Esophagus mucosa (tissue), 1 donor: ENCODE measurements at places on chromosomes 16 and 17. TPM values are rescaled to one million over a fixed set of nuclear protein-coding genes. Genes with fewer than 3 reads are reported as not detected.
A peak's percentile ranks its signal among the peaks of the same experiment; 100 is the strongest.

DNA sequence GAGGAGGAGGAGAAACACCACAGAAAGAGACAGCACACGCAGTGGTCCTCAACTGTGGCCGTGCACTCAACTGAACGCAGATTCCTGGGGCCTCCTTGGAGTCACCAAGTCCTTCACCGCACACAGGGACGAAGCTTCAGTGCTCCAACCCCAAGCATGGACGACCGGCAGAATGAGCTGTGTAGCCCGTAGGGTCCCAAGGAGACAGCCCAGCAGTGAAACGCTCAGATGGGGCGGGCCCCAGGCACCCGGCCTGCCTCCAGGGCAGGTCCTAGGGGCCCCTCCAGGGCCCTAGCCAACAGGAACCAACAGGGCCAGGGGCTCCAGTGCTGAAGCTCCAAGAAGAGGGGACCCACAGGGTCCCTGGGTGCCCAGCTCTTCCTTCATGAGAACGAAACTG is 13.2 kb downstream of the RAB40B start:
- peak; percentile 43 for ATAC-seq

Gene ANKS4B
- not detected for total RNA-seq

- peak; percentile 63 for ATAC-seq
These were observed 14.1 kb downstream of the NQO1 start for GRCh38 chr16:69712277-69712676.

Gene SMPD3
- 0.52 TPM for total RNA-seq

Gene FGF11
- total RNA-seq = 8.6 TPM

DNA sequence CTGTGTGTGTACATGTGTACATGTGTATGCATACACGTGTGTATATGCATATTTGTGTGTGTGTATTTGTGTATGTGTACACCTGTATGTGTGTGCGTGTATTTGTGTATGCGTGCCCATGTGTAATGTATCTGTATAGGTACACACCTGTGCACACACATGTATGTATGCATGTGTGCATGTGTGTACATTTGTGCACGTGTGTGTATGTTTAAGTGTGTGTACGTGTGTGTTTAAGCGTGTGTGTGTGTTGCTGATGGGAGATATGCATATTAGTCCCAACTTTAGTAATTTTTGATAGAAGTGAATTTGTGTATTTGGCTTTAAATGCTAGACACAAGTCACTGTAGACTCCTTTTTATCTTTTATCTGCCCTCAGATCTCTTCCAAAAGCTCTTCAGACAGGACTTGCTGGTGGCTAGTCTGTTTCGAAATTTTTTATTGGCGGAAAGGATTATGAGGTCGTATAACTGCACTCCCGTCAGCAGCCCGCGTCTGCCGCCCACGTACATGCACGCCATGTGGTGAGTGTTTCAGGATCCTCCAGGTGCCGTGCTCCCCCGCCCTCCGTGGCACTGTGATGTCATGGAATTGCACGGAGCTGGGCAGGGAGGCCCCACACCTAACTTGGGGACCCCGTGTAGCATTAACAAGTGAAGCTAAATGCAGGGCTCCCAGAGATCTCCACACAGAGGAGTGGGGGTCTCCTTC is 168.8 kb upstream of the CHMP6 start:
- no peak for ATAC-seq

Gene WNT9B
- total RNA-seq = not detected

GRCh38 chr16:46830417-46830901 is 521 bp downstream of the C16orf87 start:
- ATAC-seq = peak; percentile 48

DNA sequence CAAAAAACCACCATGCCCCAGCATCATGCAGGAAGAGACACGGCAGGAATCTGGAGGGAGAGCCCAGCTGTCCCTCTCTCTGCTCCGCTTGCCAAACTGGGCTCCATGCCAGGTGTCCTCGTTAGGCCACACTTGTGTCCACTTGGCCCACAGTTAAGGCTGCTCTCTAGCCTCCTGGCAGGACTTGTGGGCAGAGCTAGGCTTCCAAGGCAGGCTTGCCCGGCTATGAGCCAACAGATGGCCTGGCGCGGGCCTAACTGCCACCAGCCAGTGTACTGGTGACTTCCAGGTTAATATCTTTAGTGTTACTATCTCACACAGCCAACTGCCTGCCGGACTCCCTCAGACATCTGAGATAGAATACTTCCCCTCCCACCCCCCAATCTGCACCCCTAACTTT is 10.6 kb downstream of the ATP6V0D1 start:
- no peak for ATAC-seq

Gene OMG
- not detected for total RNA-seq

GRCh38 chr16:78784771-78785170 is 685.3 kb downstream of the WWOX start:
- ATAC-seq = no peak

DNA sequence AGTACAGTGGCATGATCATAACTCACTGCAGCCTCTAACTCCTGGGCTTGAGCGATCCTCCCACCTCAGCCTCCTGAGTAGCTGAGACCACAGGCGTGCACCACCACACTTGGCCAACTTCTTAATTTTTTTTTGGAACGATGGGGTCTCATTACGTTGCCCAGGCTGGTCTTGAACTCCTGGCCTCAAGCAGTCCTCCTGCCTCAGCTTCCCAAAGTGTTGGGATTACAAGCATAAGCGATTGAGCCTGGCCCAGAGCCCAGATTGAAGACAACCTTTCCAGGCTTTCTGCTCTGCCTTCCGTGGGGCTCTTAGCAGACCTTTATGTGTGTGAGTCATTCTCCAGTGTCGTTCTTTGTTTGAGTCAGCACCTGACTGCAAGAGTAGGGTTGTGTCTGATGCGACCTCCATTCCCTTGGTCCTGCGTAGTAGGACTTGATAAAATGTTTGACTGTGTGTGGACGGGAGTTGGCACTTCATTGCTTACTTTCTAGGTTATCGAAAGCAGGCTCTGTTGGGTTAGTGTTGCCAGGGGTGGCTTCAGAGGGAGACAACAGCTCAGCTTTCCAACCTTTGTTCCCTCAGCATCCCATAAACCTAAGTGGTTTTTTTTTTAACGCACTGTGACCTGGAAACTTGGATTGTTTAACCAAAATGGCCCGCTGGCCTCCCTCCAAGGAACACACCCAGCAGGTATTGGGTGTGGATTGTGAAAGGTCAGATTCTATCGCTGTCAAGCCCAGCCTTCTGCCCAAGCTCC is 26.4 kb downstream of the EEF2K start:
- ATAC-seq = peak; percentile 80

- no peak for ATAC-seq
These were observed 27.7 kb upstream of the CHMP6 start for GRCh38 chr17:80963812-80964543.

- ATAC-seq = no peak
These were observed 86.5 kb downstream of the MAP2K6 start for GRCh38 chr17:69500911-69501429.

DNA sequence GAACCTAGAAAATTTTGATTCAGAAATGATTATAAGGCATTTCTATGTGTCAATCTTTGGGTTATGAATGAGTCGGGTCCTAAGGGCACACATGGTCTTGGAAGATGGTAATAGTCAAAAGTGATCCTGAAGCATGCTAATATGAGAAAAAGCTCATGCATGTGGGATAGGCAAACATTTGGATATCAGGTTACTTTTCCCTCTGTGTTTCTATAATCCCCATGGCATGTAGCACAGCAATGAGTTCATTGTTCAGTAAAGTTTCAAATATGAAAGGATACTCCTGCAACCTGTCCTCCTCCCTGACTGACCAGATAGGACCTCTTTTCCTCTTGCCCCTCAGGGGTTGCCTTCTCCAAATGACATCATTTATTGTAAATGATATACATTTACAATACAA is 249.9 kb upstream of the MON1B start:
- no peak for ATAC-seq

GRCh38 chr16:55566432-55567175 is at the start of gene CAPNS2:
Gene CAPNS2, plus strand, starts transcription at chr16:55566684. Its CDS starts 73 bp downstream, at chr16:55566757.
- ATAC-seq = peak; percentile 82

GRCh38 chr17:40075201-40075941 is 12.6 kb downstream of the THRA start:
- peak; percentile 62 for ATAC-seq

GRCh38 chr16:9139965-9140364 is 48.5 kb downstream of the HAPSTR1 start:
- peak; percentile 61 for ATAC-seq

GRCh38 chr17:61233991-61234750 is 165.5 kb upstream of the TBX2 start:
- ATAC-seq = no peak

Gene SLC13A5
- total RNA-seq = 3.5 TPM

Gene KRTAP1-5
- total RNA-seq = not detected

DNA sequence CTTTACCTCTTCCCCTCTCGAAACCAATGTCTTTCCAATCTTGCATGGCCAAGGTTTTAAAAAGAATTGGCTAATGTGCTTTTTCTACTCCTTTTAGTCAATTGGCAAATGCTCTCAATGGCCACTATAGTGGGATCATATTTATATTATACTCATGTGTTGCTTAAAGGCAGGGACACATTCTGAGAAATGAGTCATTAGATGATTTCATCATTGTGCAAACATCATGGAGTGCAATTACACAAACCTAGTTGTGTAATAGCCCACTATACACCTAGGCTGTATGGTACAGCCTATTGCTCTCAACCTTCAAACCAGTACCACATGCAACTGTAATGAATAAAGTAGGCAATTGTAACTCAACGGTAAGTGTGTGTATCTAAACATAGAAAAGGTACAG is 180.9 kb downstream of the HS3ST3A1 start:
- peak; percentile 97 for ATAC-seq

DNA sequence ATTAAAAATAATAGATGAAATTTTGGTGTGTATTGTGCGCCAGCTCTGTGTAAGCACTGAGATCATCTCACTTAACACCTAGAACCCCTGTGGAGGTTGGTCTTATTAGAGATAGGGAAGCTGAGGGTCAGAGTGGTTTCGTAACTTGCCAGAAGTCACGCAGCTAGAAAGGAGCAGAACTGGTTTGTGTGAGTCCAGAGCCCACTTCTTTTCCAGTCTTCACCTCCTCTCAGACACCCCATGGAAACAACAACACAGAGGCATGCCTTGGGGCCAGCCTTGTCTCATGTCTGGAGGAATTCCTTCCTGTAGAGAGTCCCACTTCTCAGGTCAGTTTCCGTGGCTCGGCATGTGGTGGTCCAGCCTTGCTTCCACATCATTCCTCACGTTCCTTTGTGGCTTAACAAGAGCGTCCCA is 16.5 kb downstream of the YPEL2 start:
- ATAC-seq = no peak

- ATAC-seq = no peak
These were observed at the start of gene MEIOC for GRCh38 chr17:44655983-44656710. Gene MEIOC, plus strand, starts transcription at chr17:44656468. Its CDS starts 146 bp downstream, at chr17:44656614.

DNA sequence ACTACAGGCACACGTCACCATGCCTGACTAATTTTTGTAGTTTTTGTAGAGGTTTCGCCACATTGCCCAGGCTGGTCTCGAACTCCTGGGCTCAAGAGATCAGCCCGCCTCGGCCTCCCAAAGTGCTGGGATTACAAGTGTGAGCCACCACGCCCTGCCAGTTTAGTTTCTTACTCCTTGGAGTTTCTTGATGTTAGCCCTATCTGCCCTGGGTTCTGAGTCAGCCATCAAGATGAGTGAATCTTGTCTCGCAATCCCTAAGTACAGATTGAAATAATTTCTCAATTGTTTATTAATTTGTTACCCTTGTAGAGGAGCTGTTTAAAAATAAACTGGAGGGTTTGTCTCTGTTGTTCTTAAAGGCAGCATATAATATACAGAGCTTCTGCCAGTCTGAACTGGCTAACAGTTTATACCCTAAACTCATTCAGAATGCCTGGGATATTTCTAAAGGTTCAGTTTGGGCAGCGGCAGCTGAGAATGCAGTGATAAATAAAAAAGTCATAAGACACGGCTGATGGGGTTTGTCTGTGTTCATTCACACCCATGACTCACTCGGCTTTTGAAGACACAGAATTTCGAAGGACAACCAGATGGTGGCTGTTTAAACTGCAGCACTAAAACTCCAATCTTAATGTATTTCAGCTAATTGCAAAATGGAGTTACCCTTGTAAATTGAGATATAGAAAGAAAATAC is 39.6 kb downstream of the GPRC5B start:
- ATAC-seq = no peak

DNA sequence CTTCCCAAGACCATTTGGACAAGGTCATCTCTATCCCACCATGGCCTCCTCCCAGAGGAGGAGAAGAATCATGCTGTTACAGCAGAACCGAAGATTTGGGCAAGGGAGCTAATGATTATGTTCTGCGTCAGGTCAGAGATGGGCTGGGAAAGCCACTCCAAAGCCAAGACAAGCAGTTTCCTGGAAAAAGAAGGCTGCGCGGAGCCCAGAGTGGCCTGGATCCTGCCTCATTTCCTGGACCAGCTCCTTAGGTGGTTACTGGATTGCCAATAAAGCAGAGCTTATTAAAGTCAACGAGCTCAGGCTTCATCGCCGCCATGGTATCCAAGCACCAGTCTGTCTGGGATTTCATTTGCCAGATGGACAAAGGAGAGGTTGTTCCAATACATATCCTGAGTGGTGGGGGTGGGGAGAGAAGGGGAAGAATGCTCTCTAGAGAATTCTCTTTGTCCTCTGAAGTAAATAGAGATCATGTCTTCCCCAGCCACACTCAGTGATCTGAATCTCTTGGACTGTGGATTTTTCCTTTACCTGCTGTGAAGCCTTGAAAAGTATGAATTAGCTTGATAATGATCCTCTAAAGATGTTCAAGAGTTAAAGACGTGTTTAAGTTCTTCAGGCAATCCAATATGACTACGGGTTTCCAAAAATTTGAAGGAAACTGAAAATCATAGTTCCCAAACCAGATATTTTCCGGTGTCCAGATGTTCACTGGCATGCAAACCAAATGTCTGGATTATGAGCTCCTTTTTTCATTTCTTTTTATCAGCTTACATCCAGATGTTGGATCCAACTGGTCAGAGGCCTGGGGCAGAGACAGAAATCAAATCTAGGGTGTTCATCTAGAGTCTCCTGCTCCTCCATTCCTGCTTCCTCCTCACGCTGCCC is 17.7 kb downstream of the PRAC1 start:
- no peak for ATAC-seq

Gene GABARAP
- total RNA-seq = 268 TPM

Gene KRTAP4-5
- not detected for total RNA-seq

Gene WSCD1
- total RNA-seq = 0.24 TPM

Gene RFWD3
- 23.9 TPM for total RNA-seq

Gene KRT12
- not detected for total RNA-seq

DNA sequence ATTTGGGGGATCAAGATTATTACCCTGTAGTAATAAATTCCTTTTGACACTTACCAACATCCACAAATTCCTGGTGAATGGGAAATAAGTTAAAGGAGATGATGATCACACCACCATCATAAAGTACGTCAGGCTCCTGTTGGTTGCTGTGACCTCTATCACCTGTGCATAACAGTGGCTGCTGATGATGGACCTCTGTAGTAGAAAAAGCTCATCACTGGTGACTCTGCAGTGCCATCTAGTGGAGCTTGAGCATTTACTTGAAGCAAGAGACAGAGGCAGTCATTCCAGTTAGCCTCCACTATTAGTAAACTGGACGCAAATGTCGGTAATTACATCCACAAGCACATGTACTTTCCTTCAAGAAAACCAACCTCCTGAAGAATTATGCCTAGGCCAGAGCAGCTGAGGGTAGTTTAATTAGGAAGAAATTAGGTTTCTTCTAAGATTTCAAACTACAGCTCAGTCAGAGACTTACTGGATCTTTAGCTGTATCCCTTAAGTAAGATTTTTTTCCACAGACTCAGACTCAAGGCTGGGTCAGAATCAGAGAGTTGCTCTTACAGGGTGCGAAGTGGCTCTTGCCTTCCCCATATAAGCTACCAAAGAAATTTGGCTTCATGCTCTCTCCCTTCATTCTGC is 39.3 kb downstream of the CYB561 start:
- peak; percentile 84 for ATAC-seq

- ATAC-seq = no peak
These were observed 10.0 kb downstream of the TPPP3 start for GRCh38 chr16:67383284-67383683.

Gene SMIM5
- total RNA-seq = 10.1 TPM

- ATAC-seq = no peak
These were observed 208.5 kb upstream of the TNRC6C start for GRCh38 chr17:77749989-77750388.

Gene ITGA2B
- 0.68 TPM for total RNA-seq
